Stimulated activated CD4-positive, alpha-beta T cell treated with anti-CD3 and anti-CD28 coated beads, Interleukin-4, amount 100 ng/mL, for 1 hour (primary cell): ENCODE measurements at places on chromosomes 12 and 14.

GRCh38 chr14:29858299-29858698 is 69.3 kb downstream of the PRKD1 start:
- DNase-seq = no peak

GRCh38 chr14:73472185-73473114 is 14.1 kb upstream of the NUMB start:
- no peak for DNase-seq

GRCh38 chr14:34496679-34497513 is 34.9 kb upstream of the SPTSSA start:
- DNase-seq = no peak

- no peak for DNase-seq
These were observed 8.8 kb downstream of the P2RX4 start for GRCh38 chr12:121218588-121219352.

DNA sequence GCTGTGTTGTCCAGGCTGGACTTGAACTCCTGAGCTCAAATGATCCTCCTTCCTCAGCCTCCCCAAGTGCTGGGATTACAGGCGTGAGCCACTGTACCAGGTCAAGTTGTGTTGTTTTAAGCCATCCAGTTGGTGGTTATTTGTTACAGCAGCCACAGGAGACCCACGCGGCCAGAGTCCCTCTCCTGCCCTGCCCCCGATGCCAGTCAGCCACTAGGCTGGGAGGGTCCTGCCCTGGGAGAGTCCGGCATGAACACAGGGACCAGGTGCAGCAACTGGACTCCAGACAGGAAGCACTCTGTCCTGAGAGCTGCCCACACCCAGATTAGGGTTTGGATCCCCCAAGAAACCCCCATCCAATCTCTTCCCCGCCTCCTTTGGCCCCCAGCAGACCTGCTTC is 44.1 kb upstream of the FZD10 start:
- DNase-seq = no peak

- DNase-seq = no peak
These were observed 96.2 kb upstream of the FGD4 start for GRCh38 chr12:32303174-32303549.

GRCh38 chr12:69332815-69333358 is 15.3 kb upstream of the LYZ start:
- no peak for DNase-seq

DNA sequence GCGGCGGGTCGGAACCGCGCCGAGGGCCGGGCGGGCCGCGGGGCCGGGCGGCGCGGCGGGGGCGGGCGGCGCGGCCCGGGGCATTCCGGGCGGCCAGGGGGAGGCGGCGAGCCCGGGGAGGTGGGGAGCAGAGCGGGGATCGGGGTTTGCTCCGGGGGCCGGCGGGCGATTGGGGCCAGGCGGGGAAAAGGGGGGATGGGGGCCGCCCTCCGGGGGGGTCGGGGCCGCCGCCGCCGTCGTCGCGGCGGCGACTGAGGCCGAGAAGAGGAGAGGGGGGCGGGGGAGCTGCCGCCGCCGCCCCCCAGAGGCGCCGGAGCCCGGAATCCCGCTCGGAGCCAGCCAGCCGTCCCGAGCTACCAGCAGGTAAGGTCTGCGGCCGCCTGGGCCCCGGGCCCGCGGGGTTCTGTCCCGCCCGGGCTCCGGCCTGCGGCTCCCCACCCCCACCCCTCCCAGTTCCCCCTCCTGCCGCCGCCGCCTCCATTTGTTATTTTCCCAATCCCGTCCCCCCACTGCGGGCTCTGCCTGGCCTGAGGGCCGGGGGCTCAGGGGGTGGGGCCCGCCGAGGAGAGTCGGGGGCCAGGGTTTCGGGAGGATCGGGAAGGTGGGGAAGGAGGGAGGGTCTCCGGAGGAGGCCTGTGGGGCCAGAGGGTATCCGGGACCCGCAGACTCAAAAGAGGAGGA is 403 bp downstream of the ATN1 start:
- DNase-seq = peak; percentile 33

GRCh38 chr12:49789992-49790391 is 38.2 kb downstream of the NCKAP5L start:
- DNase-seq = no peak

DNA sequence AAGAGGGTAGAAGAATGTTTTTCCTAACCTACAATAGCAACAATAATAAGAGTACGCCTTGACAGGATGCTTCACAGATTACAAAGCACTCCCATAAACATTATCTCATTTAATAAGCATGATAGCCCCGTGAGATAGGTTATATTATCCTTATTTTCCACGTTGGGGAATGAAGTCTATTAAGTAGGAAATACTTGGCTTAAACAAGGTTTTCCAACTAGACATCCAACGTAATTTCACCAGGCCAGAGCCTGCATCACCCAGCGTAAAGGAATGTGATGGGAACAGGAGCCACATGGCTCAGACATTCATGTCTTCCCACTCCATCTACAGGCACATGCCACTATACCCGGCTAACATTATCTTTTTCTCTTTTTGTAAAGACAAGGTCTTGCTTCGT is 223.4 kb upstream of the AMIGO2 start:
- no peak for DNase-seq

DNA sequence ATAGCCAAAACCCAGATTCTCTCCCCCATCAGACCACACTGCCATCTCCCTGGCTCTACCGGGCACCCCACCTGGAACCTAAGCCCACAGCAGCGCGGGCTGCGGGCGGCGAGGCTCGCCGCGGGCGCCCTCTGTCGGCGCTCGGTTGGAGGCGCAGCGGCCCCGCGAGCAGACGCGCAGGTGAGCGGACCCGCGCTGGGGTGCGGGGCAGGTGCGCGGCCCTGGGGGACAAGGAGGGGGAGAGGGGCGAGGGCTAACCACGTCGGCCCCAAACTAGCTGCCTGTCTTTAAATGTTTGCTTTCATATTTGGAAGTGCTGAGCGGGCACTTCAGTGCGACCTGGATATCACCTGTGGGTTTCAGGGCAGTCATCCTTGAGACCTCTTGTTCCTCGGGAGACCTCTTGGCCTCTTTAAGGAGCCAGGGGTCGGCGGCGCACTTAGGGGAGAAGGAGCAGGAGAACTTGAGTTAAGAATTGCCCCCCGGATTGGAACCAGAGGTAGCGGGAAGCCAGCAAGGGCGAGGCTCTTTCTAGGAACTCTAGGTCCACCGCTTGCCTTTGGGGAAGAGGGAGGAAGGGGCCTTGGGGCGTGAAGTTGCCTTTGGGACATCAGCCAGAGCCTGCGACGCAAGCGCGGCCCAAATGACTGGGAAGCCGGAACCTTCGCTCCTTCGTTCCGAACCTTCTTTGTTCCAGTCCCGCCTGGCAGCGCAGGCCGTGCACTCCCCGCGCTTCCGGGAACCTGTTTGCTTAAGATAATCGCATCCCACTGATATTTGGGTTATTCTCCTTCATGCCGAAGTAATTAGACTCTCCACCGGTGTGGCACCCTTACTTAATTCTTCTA is 78.7 kb downstream of the NEDD1 start:
- peak; percentile 47 for DNase-seq

- no peak for DNase-seq
These were observed 15.5 kb downstream of the UBC start for GRCh38 chr12:124898923-124899294.

DNA sequence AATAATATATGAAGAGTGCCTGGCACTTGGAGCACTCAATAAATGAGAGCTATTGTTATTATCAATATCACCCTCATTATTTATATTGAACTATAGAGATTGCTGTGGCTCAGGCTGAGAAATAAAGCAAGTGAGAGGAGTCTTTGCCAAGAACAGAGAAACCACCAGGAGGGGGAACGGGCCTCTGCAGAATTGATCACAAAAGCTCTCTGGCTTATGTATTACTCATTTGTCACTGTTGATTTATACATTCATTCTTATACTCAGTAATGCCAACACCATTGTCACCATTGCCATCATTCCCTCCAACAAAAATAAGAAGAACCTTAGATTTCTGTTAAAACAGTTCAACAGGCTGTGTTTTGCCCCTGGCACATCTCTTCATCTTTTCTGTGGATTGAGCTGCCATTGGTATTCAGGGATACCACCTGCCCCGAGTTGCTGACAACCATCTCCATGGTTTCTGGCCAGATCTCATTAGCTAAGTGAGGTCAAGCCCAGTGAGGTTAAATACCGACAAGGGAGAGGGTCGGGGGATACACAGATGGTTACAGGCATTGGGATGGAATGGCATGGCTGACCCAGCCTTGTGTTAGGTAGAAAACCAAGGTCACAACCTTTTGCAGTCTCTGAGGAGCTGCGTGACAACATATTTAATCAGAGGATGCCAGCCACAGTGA is 21.8 kb upstream of the PCNX1 start:
- peak; percentile 45 for DNase-seq

DNA sequence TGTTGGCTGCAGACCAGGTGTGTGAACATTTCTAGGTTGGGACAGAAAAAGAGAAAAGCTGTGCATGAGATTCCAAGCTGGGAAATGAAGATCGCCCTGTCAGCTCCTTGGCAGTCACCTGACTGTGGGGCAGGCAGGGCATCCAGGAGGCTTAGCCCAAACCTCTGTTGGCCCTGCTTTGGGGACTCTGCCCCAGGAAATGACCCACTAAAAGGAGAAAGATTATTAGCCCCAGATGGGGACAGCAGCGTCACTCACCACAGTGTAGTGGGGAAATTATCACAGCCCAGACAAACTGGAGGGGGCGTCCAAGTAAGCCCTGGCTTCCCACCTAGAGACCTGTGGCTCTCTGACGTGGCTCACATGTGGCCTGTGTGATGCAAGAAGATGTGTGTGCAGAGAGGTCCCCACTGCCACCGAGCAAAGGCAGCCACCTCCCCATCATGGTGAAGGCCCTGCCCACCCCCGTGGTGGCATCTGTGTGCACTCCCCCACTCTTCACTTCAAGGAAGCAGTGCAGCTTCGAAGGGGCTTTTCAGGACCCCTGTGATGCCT is 39.1 kb downstream of the DIO3 start:
- no peak for DNase-seq

DNA sequence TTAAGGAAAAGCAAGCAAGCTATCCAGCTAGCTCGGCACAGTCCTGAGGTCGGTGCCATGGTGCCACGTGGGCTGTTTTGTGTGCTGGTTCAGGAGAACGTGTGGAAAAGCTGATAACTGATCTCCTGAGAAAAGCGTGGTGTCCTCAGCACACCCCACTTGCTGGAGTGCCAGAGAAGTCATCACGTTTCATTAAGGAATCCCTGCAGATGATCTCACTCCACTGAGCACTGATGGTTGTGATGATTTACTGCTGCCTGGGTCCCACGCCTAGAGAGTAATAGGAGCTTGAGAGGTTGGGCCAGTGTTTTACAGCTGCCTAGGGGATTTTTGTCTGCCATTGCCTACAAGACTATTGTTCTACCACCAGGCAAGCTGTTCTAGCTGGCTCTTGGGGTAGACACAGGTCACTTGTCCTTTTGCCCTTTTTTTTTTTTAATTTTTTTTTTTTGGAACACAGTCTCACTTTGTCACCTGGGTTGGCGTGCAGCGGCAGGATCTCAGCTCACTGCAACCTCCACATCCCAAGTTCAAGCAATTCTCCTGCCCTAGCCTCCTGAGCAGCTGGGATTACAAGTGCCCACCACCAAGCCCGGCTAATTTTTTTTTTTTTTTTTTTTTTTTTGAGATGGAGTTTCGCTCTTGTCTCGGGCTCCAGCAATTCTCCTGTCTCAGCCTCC is 42.3 kb upstream of the EVL start:
- DNase-seq = no peak

- DNase-seq = no peak
These were observed 272.2 kb upstream of the TMPO start for GRCh38 chr12:98243190-98243589.

- DNase-seq = no peak
These were observed 19.1 kb upstream of the KCNK13 start for GRCh38 chr14:90042496-90043252.

DNA sequence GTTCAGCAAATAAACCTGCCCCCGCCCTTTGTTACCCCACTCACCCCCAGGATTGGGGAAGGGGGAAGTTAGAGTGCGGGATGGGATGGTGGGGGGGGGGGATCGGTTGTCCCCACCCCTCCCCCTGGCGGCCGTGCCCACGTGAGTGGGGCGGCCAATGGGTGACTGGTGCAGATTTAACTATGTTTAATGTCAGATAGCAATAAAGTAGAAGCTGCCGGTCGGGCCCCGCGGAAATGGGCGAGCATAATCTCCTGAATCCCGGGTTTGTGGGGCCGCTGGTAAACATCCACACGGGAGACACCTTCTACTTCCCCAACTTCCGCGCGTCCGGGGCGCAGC is at the start of gene HOXC12:
HOXC12 (plus strand) TSS at position 210 of the 342 bp plus-strand sequence; CDS start at position 237, 27 bp downstream.
- no peak for DNase-seq

GRCh38 chr12:28294300-28294699 is 104.0 kb downstream of the CCDC91 start:
- no peak for DNase-seq

GRCh38 chr12:104243971-104244370 is 28.4 kb downstream of the TXNRD1 start:
- no peak for DNase-seq

DNA sequence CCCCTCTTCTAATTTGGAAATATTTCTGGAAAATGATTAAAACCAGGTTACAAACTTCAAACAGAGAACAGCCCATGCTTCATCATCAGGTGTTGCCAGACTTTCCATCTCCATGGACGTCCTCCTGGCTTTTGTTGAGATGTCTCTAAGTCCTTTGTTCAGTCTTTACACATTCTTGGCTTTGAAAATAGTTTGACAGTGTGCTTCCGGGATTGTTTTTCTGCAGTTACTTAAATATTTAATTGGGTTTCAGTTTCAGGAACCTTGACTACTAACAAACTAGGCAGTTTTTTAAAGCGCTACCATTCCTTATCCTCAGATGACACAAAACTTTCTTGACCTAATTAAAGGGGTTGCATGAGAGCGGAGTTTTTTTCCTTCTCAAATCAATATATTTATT is 47.8 kb downstream of the GOLGA5 start:
- no peak for DNase-seq

- DNase-seq = no peak
These were observed 291.8 kb downstream of the ERC1 start for GRCh38 chr12:1282670-1283315.
